ENCODE measurements at places on chromosomes 2 and 18.
A peak's percentile ranks its signal among the peaks of the same experiment; 100 is the strongest.

DNA sequence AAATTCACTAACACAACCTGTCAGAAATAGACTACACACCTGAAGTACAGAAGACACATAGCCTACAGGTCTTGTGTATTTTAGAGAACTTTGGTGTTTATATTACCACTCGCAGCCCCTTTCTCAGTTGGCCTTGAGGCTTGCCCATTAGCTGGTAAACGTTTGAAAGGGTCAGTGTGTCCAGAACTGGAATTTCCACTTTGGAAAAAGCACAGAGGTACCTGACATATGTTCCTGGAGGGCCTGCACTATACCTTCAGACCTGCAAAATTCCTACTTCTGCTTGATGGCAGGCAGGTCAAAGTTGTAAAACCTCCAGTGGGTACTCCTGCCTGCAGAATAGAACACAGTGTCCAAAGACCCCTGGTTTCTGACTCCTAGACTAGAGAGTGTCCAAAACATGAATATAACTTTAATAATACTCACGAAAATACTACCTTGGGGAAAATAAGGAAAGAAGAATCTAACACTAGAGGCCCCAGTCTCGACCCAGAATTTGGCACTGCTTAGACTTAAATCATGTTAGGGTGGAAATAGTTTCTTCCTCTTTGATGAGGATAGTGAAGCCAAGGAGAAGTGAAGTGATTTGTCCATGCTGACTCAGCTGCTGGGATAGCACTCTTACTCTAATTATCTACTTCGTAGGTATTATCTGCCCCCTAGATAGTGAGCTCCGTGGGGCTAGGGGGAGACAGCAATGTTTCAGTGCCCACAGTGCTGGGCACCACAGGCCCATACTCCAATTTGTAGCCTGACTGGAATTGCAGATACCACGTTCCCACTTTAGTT is 2.8 kb downstream of the KCTD1 start:
- no peak for DNase-seq

- peak; percentile 11 for DNase-seq
Measured at GRCh38 chr2:86622519-86623042, 1.1 kb downstream of the RNF103 start.

DNA sequence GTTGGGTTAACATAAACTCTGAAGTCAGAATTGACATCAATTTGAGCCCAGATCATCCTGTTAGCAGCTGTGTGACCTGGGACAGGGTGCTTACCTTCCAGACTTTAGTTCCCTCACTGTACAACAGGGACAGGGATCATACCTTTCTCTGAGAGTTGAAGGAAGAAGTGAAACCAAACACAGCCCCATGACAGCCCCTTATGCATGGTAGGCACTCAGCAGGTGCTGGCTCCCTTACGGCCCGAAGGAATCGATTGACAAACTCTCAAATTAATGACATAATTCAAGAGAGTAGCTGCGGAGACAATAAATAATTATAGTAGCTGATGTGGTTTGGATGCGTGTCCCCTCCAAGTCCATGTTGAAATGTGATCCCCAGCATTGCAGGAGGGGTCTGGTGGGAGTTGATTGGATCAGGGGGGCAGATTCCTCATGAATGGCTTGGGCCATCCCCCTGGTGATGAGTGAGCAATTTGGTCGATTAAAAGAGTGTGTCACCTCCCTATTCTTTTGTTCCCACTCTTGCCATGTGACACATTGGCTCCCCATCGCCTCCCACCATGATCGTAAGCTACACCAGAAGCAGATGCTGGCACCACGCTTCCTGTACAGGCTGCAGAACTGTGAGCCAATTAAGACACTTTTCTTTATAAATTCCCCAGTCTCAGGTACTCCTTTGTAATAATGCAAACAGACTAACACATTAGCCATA is 72.4 kb downstream of the ODC1 start:
- peak; percentile 12 for DNase-seq

GRCh38 chr2:119218478-119219064 is 5.1 kb upstream of the STEAP3 start:
- no peak for DNase-seq

DNA sequence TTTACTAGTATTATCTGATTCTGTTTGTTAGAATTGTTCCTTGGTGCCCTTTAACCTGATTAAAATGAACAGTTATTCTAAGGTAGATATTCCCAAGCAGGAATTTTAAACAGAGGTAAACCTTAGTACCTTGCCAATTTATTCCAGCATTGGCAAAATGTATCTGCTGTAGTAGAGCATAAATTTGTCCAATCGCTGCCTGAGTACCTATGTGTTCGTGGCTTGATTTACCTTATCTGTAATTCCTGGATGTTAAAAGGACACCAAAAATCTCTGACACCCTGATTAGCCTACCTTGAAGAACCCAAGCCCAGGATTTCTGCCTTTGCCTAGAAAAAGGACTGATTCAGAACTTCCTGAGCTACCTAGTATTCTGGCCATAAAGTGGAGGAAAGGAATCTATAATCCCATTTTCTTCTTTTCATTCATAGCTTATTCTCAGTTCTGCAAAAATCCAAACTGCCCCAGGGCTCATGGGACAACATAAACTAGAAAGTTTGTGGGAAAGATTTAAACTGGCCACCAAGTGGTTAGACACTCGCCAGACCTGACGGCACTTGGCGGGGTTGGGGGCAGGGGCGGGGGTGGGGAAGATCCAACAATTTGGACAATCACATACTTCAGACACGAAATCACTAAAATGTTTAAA is 16.2 kb upstream of the ZCCHC2 start:
- no peak for DNase-seq

GRCh38 chr18:62773691-62774090 is 58.4 kb downstream of the PHLPP1 start:
- DNase-seq = no peak

DNA sequence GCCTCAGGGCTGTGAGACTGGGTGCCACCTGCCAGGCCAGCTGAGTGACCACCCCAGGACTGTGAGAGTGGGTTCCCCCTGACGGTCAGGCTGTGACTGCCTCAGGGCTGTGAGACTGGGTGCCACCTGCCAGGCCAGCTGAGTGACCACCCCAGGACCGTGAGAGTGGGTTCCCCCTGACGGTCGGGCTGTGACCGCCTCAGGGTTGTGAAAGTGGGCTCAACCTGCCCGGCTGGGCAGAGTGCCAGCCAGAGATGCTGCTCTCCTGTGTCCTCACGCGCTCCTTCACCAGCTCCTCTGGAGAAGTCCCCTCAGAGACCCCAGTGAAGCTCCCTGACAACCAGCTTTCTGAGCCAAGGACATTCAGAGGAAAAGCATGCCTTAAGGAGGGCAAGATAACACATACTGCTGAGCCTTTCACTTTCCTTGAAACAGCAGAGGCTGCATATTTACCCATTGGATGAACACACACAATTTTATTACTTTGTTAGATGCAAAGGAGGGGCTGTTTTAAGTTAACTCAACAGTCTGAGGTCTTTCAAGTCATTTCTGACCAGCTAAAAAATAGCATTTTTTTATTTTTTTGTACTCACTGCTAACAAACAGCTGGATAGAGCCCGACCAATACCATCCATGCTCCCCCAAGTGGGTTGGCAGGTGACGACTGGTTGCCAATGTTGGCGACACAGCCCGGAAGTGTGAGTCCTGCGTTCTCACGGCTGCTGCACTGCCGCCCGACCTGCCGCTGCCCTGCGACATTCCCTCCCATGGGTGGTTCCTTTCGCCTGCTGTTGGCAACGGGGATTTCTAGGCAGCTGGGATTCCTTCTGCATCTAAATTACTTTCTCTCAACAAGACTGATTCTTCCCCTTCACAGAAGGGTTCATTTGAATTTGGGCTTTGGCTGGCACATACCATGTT is 70.7 kb downstream of the NDUFA10 start:
- no peak for DNase-seq

DNA sequence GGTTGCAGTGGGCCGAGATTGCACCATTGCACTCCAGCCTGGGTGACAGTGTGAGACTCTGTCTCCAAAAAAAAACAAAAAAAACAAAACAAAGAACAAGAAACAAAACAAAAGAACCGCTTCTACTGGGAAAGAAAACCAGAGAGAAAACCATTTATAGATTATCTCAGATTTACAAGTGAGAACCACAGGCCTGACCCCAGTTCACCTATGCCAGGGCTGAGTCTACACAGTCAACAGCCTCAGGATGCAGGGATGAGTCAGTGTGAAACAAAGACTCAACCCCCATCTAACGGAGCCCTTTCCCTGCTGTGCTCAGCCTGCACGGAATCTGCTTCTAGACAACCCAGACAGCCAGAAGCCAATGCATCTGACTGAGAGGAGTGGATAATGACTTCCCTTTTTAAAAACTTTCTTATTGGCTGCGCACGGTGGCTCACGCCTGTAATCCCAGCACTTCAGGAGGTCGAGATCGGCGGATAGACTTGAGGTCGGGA is 25.5 kb upstream of the YWHAQ start:
- peak; percentile 34 for DNase-seq

DNA sequence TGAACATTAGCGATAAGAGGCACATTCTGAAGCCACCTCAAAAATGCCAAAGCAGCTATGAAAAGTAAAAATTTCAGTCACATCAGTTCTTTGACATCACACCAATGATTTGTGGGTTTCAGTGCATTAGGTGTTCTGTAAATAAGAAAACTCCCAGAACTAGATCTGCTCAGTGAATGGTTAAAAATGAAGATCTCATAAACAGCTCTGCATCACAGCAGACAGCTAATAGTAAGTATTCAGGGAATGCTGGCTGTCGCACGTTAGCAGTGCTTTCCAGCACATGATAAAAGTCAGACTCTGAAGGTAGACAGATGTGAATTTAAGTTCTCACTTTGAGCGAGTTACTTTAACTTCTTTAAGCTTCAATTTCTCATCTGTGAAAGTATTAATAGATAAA is 154.9 kb downstream of the SATB2 start:
- no peak for DNase-seq

DNA sequence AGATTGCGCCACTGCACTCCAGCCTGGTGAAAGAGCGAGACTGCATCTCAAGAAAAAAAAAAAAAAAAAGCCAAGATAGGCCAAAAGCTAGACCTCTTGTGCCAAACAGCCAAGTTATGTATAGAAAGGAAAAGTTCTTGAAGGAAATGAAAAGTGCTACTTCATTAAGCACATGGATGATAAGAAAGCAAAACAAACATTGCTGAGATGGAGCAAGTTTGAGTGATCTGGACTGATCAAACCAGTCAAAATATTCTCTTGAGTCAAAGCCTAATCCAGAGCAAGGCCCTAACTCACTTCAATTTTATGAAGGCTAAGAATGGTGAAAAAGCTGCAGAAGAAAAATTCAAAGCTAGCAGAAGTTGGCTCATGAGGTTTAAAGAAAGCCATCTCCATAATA is 28.1 kb upstream of the TANC1 start:
- DNase-seq = no peak

DNA sequence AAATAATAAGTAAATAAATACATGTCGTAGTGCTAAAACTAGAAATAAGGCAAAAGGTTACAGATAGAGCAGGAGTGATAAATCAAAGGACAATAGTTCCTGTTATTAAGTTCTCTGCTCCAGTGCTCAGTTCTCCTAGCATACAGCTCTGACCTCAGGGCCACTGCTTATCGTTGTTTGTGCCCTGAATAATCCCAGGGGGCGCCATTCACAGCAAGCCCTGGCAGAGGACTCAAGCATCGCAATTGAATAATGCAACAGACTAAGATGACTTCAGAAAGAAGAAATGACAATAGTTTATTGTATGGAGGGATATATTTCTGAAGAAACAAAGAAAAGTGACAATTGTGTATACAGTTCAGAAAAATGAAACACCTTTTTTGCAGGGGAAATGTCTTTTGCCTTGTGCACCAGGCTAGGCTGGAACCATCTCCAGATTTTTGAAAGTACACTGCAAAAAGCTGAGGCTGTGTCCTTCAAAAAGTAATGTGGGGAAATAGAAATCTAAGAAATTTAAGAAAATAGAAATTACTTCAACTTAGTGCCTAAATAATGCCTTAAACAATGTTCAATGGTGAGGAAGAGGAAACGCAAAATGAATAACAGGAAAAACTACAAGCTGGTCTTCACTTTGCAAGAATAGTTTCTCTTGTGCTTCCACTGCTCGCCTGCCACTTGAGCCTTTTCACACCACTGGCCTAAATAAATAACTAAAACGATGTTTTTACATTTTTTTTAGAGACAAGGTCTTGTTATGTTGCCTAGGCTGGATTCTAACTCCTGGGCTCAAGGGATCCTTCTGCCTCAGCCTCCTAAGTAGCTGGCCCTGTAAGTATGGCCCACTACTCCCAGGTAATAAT is 19.0 kb upstream of the CCNYL1 start:
- DNase-seq = peak; percentile 26

DNA sequence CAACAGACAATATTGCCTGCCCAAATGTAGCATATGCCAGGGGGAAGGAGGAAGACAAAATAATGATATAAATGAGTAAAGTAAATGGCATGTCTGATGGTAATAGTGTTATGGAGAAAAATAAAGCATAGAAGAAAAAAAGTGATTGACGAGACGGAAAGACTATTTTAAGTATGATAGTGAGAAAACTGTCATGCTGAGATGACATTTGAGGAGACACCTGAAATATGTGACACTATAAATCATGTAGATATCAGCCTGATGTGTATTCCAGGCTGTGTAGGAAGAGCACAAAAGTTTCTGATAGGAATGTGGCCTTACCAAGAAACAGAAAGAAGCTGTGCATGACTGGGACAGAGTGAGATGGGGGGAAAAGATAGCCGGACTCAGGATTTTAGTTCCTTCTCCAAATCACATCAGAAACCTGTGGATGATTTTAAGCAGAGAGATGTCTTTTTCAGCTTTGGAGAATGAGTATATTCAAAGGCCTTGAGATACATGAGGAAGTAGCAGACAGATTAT is 387.3 kb upstream of the SYT4 start:
- DNase-seq = no peak

GRCh38 chr2:70852824-70853223 is 17.2 kb upstream of the CD207 start:
- no peak for DNase-seq

DNA sequence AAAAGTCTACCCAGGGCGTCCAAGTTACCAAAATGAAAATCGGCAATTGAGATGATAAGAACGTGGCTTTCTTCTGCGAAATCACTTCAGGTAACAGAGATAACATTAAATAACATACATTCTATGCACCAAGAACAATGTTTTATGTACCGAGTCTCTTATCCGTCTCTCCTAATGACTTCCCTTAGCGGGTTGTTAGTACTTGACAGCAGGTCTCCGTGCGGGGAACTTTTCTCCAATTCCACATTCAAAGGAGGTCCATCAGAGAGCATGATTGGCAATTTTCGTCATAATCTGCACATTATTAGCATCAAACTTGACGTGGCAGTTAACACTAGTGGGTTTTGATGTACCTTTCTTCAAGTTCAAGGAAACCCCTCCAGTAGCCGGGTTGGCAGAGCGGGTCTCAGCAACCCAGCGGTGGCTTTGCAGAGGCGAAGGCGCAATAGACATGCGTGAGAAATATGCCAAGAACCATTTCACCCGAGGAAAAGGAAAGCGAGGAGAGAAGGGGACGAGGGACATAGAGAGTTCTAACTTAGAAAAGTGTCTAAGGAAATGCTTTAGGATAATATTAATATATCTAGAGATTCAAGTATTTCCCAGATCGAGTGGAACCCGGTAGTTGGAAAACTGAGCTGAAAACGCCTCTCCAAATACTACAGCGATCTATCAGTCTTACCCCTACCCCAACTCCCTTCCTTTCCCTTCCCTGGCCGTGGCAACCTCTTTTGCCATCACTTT is 5.0 kb downstream of the EVX2 start:
- DNase-seq = no peak

- DNase-seq = no peak
Measured at GRCh38 chr2:109295781-109296117, 166.7 kb downstream of the SH3RF3 start.

Data from T-cell (primary cell).